Hepatocyte (in vitro differentiated cells): ENCODE measurements at places on chromosomes 1 and 21. TPM values are rescaled to one million over a fixed set of nuclear protein-coding genes. Genes with fewer than 3 reads are reported as not detected.
A peak's percentile ranks its signal among the peaks of the same experiment; 100 is the strongest.

DNA sequence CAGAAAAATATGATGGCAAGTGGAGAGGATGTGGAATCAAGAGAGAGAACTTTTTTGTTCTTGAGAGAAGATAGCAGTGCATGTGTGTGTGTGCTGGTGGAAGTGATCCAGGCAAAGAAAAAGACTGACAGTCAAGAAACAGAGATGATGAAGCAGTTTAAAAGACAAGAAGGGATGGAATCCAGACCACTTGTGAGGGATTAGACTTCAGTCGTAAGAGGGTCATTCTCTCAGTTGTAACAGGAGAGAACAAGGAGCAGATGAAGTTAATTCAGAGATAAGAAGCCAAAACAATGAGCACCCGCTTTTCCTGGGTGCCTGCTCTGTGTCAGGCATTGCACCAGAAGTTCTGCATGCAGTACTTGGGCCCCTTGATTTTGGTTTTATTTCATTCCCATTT, 76.6 kb downstream of the RNF220 start:
- H3K36me3 ChIP-seq = no peaks in the 10 kb centered on the region
- H3K27ac ChIP-seq = no peak overlapping the region
- H3K27me3 ChIP-seq = no peaks in the 10 kb centered on the region
- H3K4me1 ChIP-seq = no peaks in the 10 kb centered on the region

- H3K4me1 ChIP-seq = peaks cover 2% of the 10 kb centered on the region
- H3K4me3 ChIP-seq = no peak overlapping the region
- no peak overlapping the region for H3K27ac ChIP-seq
- H3K27me3 ChIP-seq = no peaks in the 10 kb centered on the region
Measured at GRCh38 chr1:110102081-110102480, 10.2 kb upstream of the UBL4B start.

The TFAP2E gene
- not detected in 2 replicates for total RNA-seq

- no peaks in the 10 kb centered on the region for H3K36me3 ChIP-seq
- H3K27ac ChIP-seq = no peak overlapping the region
- H3K27me3 ChIP-seq = no peaks in the 10 kb centered on the region
- no peaks in the 10 kb centered on the region for H3K4me1 ChIP-seq
- DNase-seq = no peak
Measured at GRCh38 chr1:40305451-40305850, 11.6 kb downstream of the COL9A2 start.

The SYNC gene
- total RNA-seq = 7.6 and 9.0 TPM in 2 replicates

The TNFRSF4 gene
- 0.28 TPM in 1 of 2 replicates, not detected in the other for total RNA-seq

- no peak for DNase-seq
- H3K4me1 ChIP-seq = no peaks in the 10 kb centered on the region
- no peak overlapping the region for H3K4me3 ChIP-seq
- no peaks in the 10 kb centered on the region for H3K36me3 ChIP-seq
- no peaks in the 10 kb centered on the region for H3K27me3 ChIP-seq
Measured at GRCh38 chr1:64087768-64088167, 115.7 kb upstream of the UBE2U start.

DNA sequence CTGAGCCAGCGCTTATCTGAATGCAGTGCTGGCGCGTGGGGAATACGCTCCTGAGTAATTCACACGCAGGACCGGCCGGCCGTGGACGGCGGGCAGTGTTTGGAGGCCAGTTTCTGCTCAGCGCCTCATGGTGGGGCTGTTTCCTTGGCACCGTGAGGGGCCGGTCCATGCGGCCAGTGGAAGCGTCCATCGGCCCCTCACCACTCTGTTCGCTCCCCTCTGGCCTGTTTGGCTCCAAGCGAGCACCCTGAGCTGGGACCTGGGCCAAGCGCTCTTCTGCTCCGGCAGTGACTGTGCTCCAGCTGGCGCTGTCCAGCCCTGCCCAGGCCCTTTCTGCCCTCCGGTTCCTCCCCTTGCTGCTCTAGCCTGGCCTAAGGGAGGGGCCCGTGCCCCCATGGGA, 16.3 kb upstream of the PLCH2 start:
- H3K36me3 ChIP-seq = no peaks in the 10 kb centered on the region
- H3K27me3 ChIP-seq = no peaks in the 10 kb centered on the region
- H3K4me1 ChIP-seq = no peaks in the 10 kb centered on the region
- H3K27ac ChIP-seq = no peak overlapping the region
- DNase-seq = peak; percentile 21
- H3K4me3 ChIP-seq = no peak overlapping the region

DNA sequence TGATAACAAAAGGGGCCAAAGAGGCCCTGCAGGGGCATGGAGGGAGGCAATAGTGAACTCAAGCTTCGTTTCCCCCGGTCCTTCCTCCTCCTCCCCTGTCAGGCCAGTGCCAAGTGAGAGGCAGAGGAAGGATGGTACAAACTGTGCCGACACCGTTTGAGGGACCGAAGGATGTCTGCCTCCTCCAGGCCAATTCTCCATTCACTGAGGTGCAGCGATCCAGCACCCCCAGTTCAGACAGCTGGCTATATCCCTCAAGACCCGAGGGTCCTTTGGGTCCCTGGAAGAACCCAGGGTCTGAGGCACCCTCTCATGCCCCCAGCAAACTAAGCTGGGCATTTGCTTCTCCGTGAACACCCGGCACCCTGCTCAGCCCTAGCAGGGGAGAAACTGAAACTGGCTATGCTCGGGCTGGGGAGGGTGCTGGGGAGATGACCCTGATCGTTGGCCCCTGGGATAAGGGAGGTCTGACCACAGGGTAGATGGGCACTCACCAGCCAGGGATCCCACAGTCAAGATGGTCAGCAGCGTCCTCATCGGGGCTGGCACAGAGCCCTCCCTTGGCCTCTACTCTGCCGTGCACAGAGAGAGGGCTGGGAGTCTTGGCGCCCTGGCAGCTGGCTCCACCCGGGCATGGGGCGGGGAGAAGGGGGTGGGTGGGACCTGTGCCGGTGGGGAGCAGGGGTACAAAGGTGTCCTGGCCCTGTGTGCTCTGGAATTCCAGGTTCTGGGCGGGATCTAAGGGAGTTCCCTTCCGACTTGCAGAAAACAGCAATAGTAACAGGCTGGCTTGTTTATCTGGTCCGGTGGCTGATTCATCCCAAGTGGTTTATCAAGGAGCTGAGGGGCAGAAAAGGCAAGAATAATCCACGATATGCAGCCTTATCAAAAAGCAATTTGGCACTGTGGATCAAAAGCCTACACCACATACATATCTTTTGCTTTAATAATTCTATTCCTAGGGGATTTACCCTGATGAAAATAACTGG, at the start of gene IL22RA1:
Gene IL22RA1, minus strand, starts transcription at position 595 of the 989 bp plus-strand sequence. Its CDS starts 58 bp downstream, at position 537.
- DNase-seq = peak; percentile 77
- H3K27ac ChIP-seq = peak within 1 kb of the TSS; percentile 72
- peaks cover 11% of the 10 kb centered on the region for H3K4me1 ChIP-seq
- no peak within 1 kb of the TSS for H3K4me3 ChIP-seq
- no peaks in the 10 kb centered on the region for H3K27me3 ChIP-seq

GRCh38 chr21:42012763-42013329, 2.7 kb upstream of the ZBTB21 start:
- H3K27ac ChIP-seq = no peak overlapping the region
- DNase-seq = no peak
- no peaks in the 10 kb centered on the region for H3K36me3 ChIP-seq
- no peak overlapping the region for H3K4me3 ChIP-seq
- H3K27me3 ChIP-seq = no peaks in the 10 kb centered on the region
- H3K4me1 ChIP-seq = no peaks in the 10 kb centered on the region

The C1orf87 gene
- total RNA-seq = not detected in 2 replicates

DNA sequence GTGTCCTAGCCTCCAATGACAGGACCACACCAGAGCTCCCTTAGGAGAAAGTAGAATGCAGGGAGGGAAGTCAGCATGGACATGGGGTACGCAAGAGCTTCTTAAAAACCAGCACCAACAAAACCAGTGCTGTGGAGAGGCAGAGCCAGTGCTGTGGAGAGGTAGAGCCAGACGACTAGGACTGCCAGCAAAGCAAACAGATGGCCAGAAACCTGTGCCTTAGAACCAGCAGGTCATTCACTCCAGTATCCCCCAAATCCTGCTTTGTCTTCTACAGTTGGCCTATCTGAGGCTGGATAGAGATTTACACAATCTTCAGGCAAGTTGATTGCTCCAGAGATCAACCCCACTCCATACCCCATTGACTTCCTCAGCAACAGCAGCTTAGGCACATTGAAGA, 459.9 kb upstream of the CAMK1G start:
- no peaks in the 10 kb centered on the region for H3K4me1 ChIP-seq
- DNase-seq = no peak
- H3K36me3 ChIP-seq = no peaks in the 10 kb centered on the region
- no peak overlapping the region for H3K27ac ChIP-seq
- no peak overlapping the region for H3K4me3 ChIP-seq

- peaks cover 28% of the 10 kb centered on the region for H3K4me1 ChIP-seq
- no peaks in the 10 kb centered on the region for H3K27me3 ChIP-seq
- H3K4me3 ChIP-seq = no peak overlapping the region
- DNase-seq = no peak
- H3K36me3 ChIP-seq = no peaks in the 10 kb centered on the region
Measured at GRCh38 chr1:162134646-162135045, 65.2 kb downstream of the NOS1AP start.

DNA sequence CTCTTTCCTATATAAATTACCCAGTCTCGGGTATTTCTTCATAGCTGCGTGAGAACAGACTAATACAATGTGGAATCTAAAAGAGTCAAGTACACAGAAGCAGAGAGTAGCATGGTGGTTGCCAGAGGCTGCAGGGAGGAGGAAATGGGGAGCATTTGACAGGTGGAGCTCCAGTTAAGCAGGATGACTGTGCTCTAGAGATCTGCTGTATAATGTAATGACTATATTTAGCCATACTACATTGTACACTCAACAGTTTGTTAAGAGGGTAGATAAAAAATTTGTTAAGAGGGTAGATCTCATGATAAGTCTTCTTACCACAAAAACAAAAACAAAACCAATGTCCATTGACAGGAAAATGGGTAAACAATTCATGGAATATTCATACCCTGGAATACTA, 82.1 kb downstream of the MT1HL1 start:
- no peaks in the 10 kb centered on the region for H3K27me3 ChIP-seq
- no peak overlapping the region for H3K27ac ChIP-seq
- H3K4me1 ChIP-seq = no peaks in the 10 kb centered on the region

The PLA2G4A gene
- total RNA-seq = 19.3 and 24.9 TPM in 2 replicates

DNA sequence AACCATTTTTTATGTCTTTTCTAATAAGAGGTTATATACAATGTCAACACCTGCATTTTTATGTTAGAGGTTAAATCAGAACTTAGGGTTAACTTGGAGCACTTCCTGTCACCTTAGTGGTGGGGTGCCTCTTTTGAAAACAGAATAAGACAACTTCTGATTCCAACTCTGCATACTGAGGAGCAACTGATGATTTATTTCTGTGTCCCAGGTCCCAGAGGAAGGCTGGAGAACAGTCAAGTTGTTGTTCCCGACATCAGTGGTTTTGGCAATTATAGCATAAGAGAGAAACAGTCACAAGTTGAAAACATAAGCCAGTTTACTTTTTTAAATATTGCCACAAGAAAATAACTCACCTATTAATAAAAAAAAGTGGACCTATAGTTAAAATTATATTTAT, 871.0 kb upstream of the ADAMTS5 start:
- no peaks in the 10 kb centered on the region for H3K36me3 ChIP-seq
- no peak for DNase-seq
- no peak overlapping the region for H3K4me3 ChIP-seq
- H3K27ac ChIP-seq = no peak overlapping the region
- H3K27me3 ChIP-seq = no peaks in the 10 kb centered on the region

The AMY1A gene
- not detected in 2 replicates for total RNA-seq

- H3K36me3 ChIP-seq = no peaks in the 10 kb centered on the region
- no peaks in the 10 kb centered on the region for H3K27me3 ChIP-seq
- H3K4me3 ChIP-seq = no peak overlapping the region
- no peak for DNase-seq
Measured at GRCh38 chr1:116449578-116449977, 76.5 kb downstream of the ATP1A1 start.

DNA sequence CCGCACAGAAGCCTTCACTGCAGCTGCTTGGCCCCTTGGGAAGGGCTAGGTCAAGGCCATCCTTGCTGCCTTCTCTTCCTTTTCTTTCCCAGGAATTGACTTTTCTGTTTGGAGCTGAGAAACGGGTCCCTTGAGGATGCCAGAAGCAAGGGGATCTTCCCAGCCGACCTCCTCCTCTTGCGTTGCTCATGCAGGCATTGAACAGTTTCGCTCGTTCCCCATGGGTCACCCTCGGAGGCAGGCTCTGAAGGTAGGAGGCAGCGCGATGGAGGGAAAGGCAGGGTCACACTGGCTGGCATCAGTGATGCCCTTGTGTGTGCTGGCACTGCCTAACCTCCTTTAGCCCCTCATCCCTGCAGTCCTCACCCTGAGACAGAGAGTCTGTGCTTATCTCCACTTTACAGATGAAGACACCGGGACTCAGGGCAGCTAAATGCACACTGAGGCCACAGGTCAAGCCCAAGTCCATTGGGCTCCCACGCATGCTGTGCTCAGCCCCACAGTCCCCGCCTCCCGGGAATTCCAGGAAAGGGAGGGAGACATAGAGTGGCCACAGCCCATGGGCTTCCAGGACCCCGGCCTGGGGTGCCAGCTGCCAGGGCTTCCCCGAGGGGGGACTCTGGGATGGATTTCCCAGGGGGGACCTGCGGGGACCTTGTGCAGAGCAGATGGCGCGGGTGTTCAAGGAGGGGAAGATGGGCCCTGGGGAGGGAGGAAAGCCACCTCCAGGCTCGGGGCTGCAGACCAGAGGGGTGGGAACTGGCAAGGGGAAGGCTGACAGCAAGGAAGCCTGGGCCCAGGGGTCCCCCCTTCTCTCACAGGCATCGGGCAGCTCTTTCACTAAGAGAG, 90.2 kb downstream of the SPSB1 start:
- no peaks in the 10 kb centered on the region for H3K27me3 ChIP-seq
- DNase-seq = no peak
- no peak overlapping the region for H3K4me3 ChIP-seq
- H3K36me3 ChIP-seq = no peaks in the 10 kb centered on the region

GRCh38 chr1:91784191-91784590, 101.8 kb downstream of the TGFBR3 start:
- DNase-seq = no peak
- no peak overlapping the region for H3K27ac ChIP-seq
- H3K36me3 ChIP-seq = no peaks in the 10 kb centered on the region
- H3K27me3 ChIP-seq = no peaks in the 10 kb centered on the region

DNA sequence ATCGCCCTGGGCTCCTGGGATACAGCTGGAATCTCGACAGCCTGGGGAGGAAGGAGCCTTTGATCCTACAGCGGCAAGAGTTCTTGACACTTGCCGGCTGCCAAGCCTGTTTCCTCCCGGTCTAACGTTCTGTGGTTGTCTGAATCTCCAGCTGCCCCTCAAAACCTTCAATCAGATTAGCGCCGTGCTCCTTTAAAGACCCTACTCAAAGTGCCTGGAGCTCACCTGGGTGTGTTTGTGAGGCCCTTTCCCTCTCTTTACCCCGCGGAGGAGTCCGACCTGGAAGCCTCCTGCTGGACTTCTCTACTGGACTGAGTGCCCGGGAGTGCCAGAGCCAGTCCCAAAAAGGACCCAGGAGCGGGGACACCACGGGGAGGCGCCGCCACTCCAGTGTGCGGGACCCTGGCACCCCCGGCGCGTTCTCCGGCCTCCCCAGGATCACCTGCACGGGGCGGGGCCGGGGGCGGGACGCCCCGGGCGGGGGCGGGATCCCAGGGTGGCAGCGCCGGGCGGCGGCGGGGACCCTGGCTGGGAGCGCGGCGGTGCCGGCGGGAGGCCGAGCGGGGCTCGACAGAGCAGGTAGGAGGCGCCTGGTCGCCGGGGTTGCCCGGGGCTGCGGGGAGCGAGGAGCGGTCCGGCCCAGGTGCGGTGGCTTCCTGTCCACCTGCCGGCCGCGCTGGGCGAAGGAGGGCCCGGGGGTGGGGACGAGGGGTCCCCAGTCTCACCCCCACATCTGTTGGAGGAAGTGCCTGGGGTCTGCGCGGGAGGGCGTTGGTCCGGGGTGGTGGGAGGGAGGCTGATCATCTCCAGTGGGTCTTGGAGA, at the start of gene NCMAP:
Gene NCMAP, plus strand, starts transcription at position 497 of the 823 bp plus-strand sequence. CDS start 39,344 bp downstream, outside the sequence.
- H3K36me3 ChIP-seq = no peaks in the 10 kb centered on the region
- peaks cover 23% of the 10 kb centered on the region for H3K4me1 ChIP-seq
- H3K27me3 ChIP-seq = peaks cover 6% of the 10 kb centered on the region
- peak; percentile 83 for DNase-seq
- peak within 1 kb of the TSS; percentile 67 for H3K27ac ChIP-seq
